Naive thymus-derived CD4-positive, alpha-beta T cell (primary cell): ENCODE measurements at places on chromosomes 12 and 14. TPM values are rescaled to one million over a fixed set of nuclear protein-coding genes. Genes with fewer than 3 reads are reported as not detected.

Gene PELI2
- 1.7 TPM for polyA plus RNA-seq

Gene KCNA1
- not detected for polyA plus RNA-seq

Gene EXD2
- polyA plus RNA-seq, result 13.3 TPM

Gene OTOGL
- polyA plus RNA-seq, result not detected

Gene TMEM121
- polyA plus RNA-seq, result 4.0 TPM

Gene TMEM132C
- polyA plus RNA-seq, result not detected

Gene KRT80
- not detected for polyA plus RNA-seq

Gene VRTN
- not detected for polyA plus RNA-seq

Gene HVCN1
- 15.2 TPM for polyA plus RNA-seq

Gene ACOT6
- polyA plus RNA-seq, result not detected

Gene CCDC38
- polyA plus RNA-seq, result not detected

Gene PRKD1
- polyA plus RNA-seq, result not detected

Gene RPS6KL1
- polyA plus RNA-seq, result 4.0 TPM
